ENCODE measurements at places on chromosomes 5 and 9.

DNA sequence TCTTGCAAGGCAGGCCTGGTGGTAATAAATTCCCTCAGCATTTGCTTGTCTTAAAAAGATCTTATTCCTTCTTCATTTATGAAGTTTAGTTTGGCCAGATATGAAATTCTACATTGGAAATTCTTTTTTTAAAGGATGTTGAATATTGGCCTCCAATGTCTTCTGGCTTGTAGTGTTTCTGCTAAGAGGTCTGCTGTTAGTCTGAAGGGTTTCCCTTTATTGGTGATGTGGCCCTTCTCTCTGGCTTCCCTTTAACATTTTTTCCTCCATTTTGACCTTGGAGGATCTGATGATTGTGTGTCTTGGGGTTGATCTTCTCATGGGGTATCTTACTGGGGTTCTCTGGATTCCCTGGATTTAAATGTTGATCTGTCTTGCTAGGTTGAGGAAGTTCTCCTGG is 33.5 kb upstream of the PRR16 start:
- no peak for DNase-seq

DNA sequence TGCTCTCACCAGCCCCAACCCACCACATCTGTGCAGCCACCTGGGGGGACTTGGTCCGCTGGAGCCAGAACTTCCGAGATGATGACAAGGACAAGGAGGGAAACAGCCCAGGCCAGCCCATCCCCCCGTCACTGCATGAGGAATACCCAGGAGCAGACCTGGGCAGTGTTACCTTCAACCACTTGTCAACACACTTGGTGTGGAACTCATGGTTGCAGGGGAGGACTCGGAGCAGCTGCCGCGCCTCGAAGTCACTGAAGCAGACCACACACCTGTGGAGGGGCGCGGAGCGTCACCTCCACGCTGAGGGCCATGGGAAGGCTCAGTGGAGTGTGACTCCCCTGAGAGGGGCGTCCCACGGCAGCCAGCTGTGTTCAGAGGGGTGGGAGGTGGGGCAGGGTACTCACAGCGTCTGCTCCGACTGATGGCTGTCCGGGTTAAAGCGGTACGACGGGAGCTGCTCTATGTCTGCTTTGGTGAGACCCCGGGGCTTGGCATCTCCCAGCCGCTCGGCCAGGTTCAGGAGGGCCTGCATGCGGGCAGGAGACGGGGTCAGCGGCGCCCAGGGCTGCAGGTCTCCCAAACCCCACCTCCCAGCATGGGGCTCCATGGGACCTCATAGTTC is 8.0 kb downstream of the RNF44 start:
- no peak for DNase-seq

GRCh38 chr5:178196281-178196812 is 8.0 kb upstream of the HNRNPAB start:
- DNase-seq, result no peak

- no peak for DNase-seq
These were observed 169.8 kb upstream of the GRAMD2B start for GRCh38 chr5:126253406-126253805.

DNA sequence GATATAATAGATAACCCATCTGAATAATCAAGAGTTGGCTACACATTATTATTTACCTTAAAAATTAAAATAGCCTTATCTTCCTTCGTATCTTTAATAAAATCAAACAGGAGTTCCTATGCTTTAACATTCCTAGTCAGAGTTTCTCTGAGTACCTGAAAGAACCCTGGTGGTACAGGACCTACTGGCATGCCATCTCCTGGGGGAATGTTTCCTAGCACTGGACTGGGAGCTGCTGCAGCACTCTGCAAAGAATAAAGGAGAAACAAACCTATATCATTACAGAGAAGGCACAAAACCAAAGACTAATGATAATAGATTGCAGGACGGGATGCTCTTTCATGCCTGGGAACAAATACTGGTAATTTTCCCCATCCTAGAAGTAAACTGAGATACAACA is 119.5 kb upstream of the ACOT12 start:
- DNase-seq, result no peak

DNA sequence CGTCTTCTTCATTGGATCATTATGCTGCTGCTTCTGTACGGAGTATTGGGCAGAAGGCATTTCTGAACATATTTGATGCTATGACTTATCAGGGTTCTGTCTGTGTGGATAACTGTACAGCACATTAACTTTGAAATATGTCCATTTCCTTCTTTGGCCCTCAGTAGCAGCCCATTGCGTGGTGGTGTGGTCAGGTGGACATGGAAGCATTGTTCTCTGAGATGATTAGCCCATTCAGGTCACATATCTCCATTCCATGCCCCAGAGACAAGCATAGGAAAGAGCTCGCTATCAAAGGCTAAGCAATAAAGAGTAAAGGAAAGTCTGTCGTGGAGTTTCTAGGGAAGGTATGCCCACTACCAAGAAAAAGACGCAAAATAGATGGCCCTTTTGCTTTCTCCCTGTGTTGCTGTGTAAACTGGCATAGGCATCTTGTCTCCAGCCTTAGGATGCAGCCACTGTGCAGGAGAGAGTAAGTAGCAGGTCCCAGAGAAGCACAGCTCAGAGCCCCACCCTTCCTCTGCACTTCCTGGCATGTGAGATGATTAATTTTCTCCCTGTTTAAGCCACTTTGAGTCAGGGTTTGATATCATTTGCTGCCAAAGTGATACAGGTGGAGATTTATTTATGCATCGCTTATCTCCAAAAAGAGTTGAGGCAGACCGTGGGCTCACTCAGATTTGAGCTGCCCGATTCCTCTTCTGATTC is 221.9 kb downstream of the PDZD2 start:
- no peak for DNase-seq

DNA sequence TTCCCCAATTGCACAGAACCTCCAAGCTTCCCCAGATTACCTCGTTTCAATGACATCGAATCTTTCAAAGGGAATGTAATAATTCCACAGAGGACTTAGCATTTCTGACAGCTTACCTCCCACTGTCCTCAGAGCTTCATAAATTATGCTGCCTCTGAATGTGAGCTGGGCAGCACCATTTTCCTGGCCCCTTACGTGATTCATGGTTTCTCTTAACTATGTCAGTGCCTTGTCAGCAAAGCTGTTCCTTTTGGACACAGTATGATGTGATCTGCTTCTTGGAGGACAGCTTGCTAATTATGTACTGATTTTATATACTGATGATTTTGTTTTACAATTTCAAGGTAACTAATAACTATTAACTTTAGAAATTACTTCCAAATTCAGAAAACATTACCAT is 27.7 kb upstream of the SSBP2 start:
- DNase-seq, result no peak

GRCh38 chr9:85892401-85892800 is 48.5 kb upstream of the NAA35 start:
- no peak for DNase-seq

DNA sequence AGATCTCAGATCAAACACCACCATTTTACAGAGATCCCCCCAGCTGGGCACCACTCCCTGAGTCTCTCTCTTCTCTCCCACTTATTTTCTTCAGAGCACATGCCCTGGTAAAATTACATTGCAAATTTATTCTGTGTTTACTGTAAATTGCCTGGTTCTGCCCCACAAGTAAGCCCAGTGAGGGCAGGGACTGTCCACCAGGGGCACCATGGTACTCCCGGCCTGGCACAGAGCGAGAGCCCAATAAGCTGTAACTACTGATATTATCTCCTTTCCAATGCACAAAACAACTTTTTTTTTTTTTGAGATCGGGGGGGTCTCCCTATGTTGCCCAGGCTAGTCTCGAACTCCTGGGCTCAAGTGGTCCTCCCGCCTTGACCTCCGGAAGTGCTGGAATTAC is 123.0 kb downstream of the PAX5 start:
- no peak for DNase-seq

DNA sequence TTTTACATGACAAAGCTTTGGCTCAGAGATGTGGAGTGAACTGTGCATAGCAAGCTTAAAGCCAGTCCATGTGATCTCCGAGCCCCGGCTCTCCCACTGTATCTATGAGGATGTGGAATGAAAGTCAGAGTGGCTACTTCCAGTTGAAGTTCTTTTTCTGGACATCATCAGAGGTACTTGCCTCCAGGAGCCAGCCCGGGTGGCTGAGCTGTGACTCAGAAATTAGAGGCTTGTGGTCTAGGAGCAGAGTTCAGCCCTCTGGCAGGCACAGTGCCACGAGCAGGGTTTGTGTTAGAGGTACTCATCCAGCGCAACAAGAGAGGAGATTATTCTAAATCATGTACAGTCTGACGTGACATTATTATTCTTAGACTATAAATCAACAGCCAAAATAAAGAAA is 322.5 kb downstream of the CDK5RAP2 start:
- DNase-seq, result no peak

- DNase-seq, result no peak
These were observed 11.2 kb upstream of the PCDH1 start for GRCh38 chr5:141889282-141889871.

DNA sequence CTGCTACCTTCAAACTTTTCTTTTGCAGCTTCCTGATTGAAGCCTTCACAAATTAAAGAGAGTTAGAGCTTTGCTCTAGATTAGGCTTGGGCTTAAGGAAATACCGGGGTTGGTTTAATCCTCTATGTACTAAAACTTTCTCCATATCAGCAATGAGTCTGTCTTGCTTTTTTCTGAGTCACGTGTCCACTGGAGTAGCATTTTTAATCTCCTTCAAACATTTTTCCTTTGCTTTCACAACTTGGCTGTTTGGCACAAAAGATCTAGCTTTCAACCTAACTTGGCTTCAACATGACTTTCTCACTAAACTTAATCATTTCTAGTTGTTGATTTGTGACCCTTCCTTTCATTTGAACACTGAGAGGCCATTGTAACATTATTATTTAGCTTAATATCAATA is 261.6 kb downstream of the PLK2 start:
- no peak for DNase-seq

DNA sequence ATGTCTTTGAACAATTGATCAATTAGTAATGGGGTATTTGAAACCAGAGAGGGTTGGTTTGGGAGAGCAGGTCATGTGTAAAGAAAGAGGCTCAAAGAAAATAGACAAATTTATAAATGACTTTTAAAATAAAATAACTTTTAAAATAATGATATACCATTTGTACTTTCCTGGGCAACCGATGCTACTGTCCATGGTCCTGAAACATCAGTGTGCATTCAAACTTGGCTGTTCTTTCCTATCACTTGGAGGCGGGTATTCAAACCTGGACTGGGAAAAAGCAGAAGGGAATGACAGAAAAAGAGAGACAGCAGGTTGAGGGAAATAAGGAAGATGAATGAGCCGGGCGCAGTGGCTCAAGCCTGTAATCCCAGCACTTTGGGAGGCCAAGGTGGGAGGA is 1446.4 kb upstream of the WWC1 start:
- DNase-seq, result no peak

GRCh38 chr5:128881502-128882018 is 83.7 kb upstream of the SLC27A6 start:
- DNase-seq, result no peak

GRCh38 chr5:173329491-173330337 is 1.5 kb upstream of the STC2 start:
- DNase-seq, result no peak

- DNase-seq, result no peak
These were observed 2.4 kb downstream of the CD180 start for GRCh38 chr5:67194166-67194565.

- DNase-seq, result no peak
These were observed 73.5 kb downstream of the WWC1 start for GRCh38 chr5:168364750-168365550.

- DNase-seq, result no peak
These were observed 155.0 kb upstream of the CLINT1 start for GRCh38 chr5:158013939-158014338.

DNA sequence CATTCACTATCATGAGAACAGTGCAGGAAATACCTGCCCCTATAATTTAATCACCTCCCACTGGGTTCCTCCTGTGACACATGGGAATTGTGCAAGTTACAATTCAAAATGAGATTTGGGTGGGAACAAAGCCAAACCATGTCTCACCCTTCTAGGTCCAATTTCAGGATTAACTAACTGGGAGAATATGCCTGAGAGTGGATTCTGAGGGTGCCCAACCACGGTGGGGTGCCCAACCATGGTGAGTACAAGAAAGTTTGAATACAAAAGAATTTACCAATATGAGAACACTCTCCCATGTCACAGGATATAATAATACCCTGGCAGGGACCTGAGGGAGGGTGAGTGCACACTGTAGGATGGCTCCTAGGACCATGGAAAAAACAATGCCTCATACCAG is 17.2 kb upstream of the GDA start:
- no peak for DNase-seq

GRCh38 chr5:15285901-15286583 is 213.9 kb upstream of the FBXL7 start:
- DNase-seq, result no peak

DNA sequence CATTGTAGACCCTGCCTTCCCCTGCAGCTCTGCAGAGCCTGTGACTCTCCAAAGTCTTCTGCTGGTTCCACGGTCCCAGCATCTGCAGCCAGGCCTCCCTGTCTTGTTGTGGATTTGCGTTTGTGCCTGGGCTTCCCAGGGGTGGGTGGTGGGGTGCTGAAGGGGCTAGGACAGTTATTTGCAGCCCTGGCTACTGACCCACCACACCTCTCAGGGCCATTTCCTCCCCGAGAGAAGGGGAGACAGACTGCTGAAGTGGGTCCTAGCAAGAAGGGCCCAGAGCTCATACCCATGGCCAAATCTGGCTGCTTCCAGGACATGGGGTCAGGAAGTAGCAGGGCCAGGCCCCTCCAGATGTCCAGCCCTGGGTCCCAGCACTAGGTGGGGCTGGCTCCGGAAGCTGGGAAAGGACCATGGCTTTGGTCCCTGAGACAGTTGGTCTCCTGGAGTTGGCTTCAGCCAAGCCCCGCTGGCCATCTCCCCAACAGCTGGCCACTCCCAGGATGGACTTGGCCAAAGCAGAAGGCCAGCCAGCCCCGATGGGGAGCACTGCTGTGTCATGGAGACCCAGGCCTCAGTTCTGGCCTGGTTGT is 26.3 kb downstream of the GSN start:
- DNase-seq, result no peak

- DNase-seq, result no peak
These were observed 42.1 kb upstream of the STXBP1 start for GRCh38 chr9:127569886-127570401.

DNA sequence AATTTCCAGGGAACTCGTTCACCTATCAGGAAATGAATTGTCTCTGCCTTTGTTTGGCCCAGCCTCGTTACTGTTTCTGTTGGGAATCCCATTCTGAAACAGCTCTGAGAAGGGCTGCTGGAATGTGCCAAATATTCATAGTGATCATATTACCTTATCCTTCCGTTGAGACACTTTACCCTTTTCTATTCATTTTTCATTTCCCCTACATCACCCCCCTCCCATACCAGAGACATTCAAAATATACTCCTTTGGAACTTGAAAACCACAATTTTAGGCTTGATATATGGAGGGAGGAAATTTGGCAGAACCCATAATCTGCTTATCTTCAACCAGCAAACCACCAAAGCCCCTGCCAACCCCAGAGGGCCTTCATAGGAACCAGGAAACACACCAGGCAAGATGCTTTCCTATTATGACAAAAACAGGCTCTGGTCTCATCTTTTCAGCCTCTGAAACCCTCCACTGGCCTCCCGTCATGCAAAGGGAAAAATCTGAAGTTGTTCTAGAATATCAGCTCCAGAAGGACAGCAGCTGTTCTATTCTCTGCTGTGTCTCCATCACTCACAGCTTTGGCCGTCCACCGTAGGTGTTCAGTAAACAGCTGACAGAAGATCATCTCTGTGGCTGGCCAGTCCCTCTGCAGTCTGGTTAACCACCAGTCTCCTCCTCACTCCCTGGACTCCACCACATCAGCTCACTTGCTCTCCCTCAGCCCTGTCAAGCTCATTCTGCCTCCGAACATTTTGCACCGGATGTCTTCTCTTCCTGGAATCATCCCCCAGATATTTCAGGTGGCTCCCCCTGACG is 217.2 kb upstream of the WWC1 start:
- no peak for DNase-seq

- DNase-seq, result no peak
These were observed 8.5 kb downstream of the BAAT start for GRCh38 chr9:101376111-101376848.
